GM12864 (cell line): ENCODE measurements at places on chromosomes 6 and 20.

GRCh38 chr20:50610212-50610718 lies 81.1 kb downstream of the RIPOR3 start:
- no peak for DNase-seq

DNA sequence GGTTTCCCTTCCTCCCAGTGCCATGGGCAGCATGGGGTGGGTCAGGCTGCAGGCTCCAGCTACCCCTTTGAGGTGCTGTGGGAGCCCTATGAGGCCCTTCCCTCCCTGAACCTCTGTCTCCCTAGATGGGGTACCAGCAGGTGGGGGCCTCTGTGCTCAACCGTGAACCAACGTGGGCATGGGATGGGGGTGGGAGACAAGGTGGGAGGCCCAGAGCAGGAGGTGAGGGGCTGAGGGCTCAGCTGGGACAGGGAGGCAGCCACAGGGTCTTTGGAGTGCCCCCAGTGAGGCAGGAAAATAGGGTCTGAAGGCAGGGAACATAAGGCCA lies 33.3 kb downstream of the SUN5 start:
- DNase-seq, result no peak

DNA sequence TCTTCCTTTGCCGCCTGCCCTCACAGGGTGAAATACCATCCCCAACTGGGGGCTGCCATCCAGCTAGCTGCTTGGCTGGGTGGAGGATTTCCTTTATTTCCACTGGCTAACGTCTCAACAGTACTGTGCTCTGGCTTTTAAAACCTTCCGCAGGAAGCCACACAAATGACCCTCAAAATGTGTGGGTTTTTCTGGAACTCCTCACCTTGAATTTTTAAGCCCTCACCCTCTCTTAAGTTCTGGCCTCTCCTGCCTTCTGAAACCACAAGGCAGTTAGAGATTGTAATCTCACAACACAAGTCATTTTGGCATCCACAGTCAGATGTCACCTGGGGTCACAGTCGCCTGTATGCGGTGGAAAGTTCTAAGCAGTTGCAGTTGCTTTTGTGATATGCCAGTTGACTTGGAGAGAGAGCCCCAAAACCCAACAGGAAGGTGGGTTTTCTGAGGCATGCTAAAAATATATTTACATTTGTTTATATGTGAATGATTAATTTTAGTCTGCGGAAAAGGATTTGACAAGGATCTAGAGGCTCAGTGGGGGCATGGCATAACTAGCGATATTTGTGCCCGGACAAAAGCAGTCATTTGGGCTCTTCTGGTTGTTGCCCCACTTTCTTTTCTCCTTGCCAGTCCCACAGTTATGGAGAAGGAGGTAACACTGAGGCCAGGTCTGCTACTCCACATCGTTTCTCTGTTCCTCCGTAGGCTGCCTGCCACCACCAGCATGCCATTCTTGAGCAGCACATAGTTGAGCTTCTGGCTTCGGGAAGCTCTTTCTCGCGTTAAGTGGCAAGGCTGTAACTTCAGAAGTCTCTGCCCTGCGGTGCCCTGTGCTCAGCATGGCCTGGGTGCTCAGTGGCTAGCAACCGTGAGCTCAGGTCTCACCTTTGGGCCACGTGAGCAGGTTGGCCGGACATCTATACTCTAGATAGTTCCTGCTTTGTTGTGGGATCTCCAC lies 335.3 kb downstream of the CD83 start:
- DNase-seq, result no peak

GRCh38 chr6:116847227-116847626 lies 18.3 kb upstream of the GPRC6A start:
- DNase-seq, result no peak

- no peak for DNase-seq
Measured at GRCh38 chr6:28553384-28553985, 27.8 kb downstream of the GPX5 start.

DNA sequence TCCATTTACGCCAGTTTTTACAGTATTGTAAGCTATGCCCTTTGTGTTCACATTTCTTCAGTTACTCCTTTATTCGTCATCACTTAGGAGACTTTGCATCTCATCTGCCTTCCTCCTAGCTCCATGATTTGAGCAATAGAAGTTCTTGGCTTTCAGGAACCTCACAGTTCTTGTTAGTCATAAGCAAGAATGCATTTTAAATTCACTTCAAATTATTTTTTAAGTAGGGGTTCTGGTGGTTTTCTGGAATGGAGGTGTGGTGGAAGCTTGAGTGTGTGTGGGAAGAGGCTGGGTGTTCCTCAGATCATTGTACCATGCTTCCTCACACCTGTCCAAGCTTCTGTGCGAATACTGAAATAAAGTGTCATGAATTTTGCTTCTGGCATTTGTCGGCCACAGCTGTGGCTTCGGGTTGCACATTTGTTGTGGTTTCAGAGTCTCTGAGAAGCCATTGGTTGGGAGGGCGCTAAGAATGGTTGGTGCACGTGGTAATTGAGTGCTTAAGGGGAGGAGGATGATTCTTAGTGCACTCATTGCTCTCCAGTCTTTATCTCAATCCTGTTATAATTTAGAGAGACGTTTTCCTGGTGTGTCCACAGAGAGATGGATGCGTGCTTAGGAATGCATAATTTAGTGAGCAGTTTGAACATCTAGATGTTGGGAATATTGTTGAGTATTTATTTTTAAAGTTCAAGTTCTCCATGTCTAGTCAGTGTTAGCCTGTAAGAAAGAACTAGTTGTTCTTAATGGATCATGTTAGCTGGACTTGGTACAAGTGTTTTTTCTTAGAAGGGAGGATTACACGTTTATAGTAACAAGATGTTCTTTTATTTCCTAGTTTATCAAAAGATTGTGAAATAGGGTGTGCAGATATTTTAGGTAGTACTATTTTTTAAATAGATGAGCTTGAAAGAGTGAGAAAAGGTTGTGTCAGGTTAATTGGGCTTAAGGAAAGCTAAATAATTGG lies 31.9 kb downstream of the FOXO3 start:
- peak; percentile 75 for DNase-seq

- no peak for DNase-seq
Measured at GRCh38 chr6:127503022-127503421, 16.1 kb downstream of the MTCL3 start.

- no peak for DNase-seq
Measured at GRCh38 chr6:31837369-31838113, 10.0 kb downstream of the HSPA1B start.

DNA sequence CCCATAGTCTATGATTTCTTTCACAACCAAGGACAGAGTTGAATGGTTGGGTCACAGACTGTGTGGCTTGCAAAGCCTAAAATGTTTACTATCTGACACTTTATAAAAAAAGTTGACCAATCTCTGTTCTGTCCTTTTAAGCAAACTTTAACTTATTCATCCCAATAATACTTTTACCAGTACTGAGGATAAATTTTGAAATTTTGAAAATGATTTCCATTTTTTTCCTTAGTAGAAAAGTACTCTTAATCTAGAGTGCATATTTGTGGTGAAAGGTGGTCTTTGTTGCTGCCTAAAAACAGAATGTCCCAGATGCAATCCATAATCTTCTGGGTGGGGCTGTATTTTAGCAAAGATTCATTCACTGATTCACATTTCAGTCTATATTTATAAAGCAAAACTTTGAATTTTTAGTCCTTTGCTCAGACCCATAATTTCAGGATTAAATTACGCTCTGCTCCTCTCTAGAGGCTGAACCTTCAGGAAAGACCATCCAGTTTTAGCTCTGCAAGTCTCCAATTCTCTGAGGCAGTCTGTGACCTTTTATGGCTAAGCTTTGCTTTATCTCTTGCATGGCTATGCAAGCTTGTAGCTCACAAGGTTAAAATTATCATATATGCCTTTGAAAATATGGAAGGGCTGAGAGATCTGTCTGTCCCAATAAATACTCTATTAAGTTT lies 573.5 kb downstream of the COL12A1 start:
- no peak for DNase-seq

- no peak for DNase-seq
Measured at GRCh38 chr20:44856856-44857448, 28.6 kb upstream of the YWHAB start.

DNA sequence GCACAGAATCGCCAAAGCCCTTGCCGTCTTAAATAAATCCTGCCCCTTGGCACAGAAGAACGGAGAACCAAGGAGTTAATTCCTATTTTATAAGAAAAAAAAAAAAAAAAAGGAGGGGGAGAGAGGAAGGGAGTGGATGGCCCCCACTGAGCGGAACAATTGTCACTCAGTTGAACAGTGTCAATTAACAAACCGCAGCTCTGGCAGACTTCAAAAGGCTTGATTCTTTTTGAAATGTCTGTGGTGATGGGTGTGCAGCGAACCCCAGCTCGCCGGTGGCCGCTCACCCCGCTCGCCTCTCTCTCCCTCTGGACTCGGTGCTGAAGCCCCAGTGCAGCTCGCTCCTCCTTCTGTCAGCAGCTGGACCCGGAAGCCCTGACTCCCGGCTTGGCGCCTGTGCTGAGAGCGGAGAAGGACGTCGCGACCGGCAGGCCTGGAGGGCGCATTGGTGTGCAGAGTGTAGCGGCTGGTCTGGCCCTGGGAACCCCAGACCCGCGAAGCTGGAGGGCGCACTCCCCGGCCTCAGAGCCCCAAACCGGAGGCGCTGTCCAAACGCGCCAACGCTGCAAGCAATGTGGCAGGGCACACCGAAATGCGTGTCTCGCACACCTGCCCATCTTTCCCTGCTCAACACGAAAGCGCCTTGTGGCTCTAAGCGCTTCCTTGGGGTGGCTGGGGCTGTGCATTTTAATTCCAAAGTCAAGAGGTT lies 3.4 kb downstream of the LINC00237 start:
- DNase-seq, result no peak

- no peak for DNase-seq
Measured at GRCh38 chr6:70280400-70280853, 22.5 kb downstream of the COL9A1 start.

DNA sequence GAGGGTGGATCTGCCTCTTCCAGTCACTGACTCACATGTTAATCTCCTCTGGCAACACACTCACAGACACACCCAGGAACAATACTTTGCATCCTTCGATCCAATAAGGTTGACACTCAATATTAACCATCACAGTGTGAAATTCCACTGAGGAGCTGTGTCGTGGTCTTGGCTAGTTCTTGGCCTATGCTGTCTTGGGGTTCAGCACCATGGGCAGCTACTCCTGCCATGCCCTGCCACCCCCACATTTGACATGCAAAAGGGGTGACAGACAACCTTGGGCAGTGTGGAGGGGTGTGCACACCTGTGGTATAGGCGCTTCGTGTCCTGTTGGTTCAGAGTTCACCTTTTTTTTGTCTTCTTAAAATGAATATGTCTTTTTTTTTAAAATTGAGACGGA lies 25.8 kb downstream of the ANKRD6 start:
- no peak for DNase-seq

DNA sequence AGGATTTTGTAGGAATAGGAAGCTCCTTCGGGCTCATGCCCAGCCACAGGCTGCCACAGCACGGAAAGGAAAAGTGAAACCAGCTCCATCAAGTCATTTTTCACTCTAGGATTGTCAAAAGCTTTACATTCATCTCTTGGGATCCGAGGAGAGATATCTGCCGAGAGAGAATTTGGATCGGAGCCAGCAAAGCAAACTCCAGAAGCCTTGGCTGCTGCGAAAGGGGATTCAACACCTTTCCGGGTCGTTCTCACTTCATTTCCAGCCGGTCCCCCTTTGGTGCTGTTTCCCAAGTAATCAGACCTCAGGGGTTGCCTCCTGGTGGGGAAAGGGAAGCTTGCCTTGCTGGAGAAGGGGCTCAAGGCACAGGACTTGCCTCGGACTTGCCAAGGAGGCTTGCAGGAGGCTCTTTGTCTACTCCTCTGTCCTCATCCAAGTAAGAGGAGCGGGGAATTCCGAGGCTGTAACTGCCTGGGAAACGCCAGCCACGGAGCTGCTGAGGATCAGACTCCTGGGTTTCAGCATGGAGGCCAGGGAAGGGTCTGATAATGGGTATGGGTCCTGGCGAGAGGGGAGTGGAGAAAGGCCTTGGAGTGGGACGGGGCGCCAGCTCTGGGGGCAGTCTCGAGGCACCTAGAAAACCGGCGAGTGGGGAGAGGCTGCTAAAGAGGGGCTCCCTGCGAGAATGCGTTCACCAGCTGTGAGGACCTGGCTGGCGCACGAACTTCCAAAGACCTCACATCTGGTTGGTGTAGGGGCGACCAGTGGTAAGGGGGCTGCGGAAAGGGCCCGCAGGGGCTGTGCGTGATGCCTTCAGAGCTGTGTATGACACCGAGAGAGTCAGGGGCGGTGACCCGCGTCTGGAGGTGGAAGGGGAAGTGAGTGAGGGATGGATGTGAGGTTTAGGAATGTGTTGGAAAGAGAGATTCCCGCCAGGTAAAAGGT lies 702 bp downstream of the ETV7 start:
- no peak for DNase-seq

- DNase-seq, result no peak
Measured at GRCh38 chr6:7794509-7794908, 68.6 kb downstream of the BMP6 start.

GRCh38 chr6:131754715-131755567 lies 44.1 kb upstream of the CTAGE9 start:
- no peak for DNase-seq
